Bladder microvascular endothelial cell (primary cell): ENCODE measurements at places on chromosomes 12 and 14. TPM values are rescaled to one million over a fixed set of nuclear protein-coding genes. Genes with fewer than 3 reads are reported as not detected.

USP15 gene
- total RNA-seq = 47.3 and 102 TPM in 2 replicates

TAS2R7 gene
- total RNA-seq = not detected in 2 replicates

GYS2 gene
- total RNA-seq = not detected in 2 replicates

KRT72 gene
- not detected in 2 replicates for total RNA-seq

FAM222A gene
- total RNA-seq = under 0.01 and 0.25 TPM in 2 replicates

CLEC9A gene
- not detected in 2 replicates for total RNA-seq
